Calu3 (cell line): ENCODE measurements at places on chromosomes 2 and 18.
A peak's percentile ranks its signal among the peaks of the same experiment; 100 is the strongest.

DNA sequence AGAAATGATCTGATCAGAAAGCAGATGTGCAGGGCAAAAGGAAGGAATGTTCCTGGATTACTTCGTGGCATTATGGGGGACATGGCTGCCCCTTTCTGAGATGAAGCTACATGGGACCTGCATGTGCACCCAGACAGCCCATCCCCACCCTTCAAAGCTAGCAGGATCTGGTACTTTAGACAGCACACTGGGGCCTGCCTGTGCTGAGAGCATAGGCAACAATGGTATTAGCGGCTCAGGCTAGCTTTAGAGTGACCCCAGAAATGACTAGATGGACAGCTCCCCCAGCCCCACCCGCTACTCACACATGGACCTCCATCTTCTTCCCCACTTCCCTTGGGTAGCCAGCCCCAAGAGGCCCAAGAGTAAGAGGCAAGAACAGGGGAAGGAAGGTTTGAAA is 61.5 kb upstream of the NFE2L2 start:
- no peaks in the 10 kb centered on the region for H3K27me3 ChIP-seq
- no peak for DNase-seq
- H3K4me3 ChIP-seq: no peak overlapping the region
- peaks cover 16% of the 10 kb centered on the region for H3K4me1 ChIP-seq

DNA sequence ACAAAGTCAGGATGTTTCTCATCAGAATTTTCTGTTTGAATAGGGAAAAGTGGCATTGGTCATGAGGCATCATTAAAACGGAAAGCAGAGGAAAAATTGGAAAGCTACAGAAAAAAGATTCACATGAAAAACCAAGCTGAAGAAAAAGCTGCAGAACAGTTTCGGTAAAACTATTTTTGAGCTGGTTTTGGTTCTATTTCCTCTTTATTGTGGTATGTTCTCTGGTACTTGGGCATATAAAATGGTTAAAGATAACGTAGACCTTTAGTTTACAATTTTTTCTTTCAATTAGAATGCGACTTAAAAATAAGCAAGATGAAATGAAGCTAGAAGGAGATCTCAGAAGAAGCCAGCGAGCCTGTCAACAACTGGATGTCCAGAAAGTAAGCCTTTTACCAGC is 7.6 kb downstream of the GPATCH11 start:
- H3K4me3 ChIP-seq: no peak overlapping the region
- DNase-seq: no peak
- H3K4me1 ChIP-seq: no peaks in the 10 kb centered on the region
- no peaks in the 10 kb centered on the region for H3K27me3 ChIP-seq

DNA sequence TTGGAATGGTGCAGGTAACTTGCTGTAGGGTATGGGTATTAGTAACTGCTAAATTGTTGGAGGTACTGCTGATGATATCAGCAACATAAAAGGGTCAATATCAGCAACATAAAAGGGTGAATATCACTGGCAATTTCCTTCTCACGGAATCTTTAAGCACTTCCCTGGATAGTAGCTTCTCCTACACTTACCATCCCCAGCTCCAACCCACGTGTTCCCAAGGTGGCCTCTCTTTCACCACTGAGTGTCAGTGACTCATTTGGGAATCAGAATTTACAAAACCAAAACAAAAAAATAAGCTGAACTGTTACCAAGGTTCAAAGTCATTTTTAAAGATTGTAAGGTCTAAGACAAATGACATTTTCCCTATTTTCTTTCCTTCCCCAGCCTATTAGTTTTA is 70.8 kb downstream of the LRP2 start:
- H3K4me1 ChIP-seq: no peaks in the 10 kb centered on the region
- peaks cover 3% of the 10 kb centered on the region for H3K27me3 ChIP-seq
- no peak for DNase-seq

- H3K27ac ChIP-seq: peak overlapping the region; percentile 58
- peaks cover 18% of the 10 kb centered on the region for H3K4me1 ChIP-seq
- H3K4me3 ChIP-seq: peak overlapping the region; percentile 0
- peaks cover 5% of the 10 kb centered on the region for H3K36me3 ChIP-seq
- DNase-seq: peak; percentile 64
Measured at GRCh38 chr2:9071032-9071431, 67.5 kb upstream of the MBOAT2 start.

DNA sequence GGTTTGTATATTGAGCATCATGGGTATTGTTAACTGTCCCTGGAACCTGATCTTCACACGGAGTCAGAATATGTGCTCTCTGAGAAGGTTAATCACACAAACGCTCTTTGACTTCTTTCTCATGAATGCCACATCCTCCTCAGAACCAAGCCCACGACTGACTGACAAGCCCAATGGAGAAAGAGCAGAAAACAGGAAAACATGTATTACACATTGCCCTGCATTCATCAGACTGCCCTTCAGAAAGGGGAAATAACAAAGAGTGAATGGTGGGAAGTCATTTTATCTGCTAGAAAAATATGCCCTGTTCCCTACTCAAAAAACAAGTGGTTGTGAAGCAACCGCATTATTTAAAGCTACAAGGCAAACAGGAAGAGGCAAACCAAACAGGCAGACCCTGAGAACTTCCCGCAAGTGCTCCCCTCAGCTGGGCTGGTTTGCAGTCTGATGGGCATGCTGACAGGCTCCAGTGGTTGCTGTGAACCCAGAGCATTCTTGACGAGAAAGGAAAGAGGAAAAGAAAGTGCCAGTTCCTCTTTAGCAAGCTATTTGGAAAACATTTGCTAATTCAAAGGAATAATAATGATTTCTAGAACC is 172.9 kb upstream of the SETBP1 start:
- no peaks in the 10 kb centered on the region for H3K36me3 ChIP-seq
- H3K27ac ChIP-seq: no peak overlapping the region
- H3K27me3 ChIP-seq: no peaks in the 10 kb centered on the region
- no peaks in the 10 kb centered on the region for H3K4me1 ChIP-seq
- no peak overlapping the region for H3K4me3 ChIP-seq
- no peak for DNase-seq
